ENCODE measurements at places on chromosomes 3 and 15.

DNA sequence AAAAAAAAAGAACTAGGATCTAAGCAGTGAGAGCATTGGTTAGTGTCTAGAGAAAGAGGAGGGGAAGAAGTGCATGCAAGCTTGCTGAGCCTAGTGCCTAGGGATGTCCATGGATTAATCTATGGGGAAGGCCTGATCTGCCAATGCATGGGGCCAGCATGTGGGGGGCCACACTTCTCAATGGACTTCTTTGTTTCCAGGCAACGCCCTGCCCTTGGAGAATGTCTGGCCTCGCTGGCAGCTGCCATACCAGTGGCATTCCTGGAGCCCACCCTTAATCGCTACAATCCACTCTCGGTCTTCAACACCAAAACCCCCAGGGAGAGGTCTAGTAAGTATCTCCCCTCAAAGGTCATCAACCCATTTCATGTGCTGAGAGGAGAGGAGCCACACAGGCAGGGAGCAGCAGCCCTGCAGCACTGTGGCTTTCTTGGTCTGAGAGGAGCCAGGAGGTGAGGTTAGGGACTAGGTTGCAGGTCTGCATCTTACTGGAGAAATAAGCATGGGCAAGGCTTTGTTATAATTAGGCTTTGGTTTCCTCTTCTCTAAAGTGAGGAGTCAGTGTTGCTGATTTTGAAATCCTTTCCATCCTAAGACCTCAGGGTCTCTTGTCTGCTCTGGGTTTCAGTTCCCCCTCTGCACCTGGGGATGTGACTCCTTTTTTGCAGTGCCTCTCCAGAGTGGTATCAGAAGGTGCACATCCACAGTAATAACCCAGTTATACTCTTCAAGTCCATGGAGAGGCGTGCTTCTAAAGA, 188.1 kb upstream of the CHRM5 start:
- no peak for DNase-seq

DNA sequence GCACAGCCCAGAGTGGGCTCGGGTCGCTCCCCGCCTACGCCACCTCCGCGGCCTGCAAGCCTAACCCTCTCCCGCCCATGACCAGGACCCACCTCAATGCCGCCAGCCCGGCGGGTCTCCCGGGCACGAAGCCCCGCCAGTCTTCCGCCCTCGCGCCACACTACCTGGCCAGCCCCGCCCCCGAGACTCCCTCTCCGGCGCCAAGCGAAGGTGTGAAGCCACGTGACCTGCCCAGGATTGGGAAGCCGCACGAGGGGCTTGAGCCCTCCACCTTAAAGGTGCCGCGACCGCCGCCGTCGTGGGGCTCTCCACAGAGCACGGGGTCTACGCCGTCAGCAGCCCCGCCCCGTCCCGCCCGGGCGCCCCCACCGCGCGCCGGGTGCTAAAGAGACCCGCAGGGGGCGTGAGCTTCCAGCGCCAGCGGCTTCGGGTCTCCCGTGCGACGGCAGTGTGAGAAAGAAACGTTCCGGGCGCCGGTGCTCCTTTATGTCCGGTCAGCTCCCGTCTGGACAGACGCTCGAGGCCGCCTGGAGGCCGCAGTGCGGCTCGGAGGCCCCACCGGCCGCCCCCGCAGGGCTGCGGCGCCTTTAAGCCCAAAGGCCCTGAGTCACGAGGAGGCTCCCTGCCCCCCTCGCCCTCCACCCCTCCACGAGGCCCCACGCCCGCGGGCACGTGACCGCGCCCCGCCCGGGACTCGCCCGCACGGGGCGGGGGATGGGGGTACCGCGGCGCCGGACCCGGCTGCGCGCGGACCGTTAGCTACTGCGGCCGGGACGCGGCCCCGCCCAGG, at the start of gene CPEB1:
CPEB1 (minus strand) TSS at position 319 of the 790 bp plus-strand sequence. CDS start 18,904 bp downstream, outside the sequence.
- peak; percentile 39 for DNase-seq

DNA sequence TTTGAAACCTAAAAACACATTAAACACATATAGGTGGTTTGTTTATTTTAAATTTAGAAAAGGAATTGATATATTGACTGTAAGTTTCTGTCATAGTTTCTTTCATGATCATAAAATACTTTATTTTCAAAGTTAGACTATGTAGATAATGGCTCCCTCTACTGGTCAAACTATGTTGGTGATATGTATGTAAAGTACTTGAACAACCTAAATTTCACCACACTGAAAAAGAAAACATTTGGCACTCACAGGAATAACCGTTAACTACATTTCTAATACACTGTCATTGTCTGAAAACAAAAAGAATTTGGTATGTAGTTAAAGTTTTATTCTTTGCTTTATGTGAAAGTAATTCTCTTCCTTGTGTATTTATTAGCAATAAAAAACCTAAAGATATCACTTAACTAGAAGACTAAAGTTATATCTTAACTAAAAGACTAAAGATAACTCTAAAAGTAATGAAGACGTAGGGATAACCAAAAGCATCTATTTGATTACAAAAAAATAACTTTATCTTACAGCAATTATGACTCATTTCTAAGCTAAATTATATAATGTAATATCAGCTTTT, 427.5 kb downstream of the VGLL3 start:
- no peak for DNase-seq

GRCh38 chr3:62415312-62415801, 42.0 kb upstream of the FEZF2 start:
- DNase-seq: no peak

- no peak for DNase-seq
Measured at GRCh38 chr15:66685638-66686150, 16.3 kb upstream of the SMAD6 start.

GRCh38 chr3:160780245-160780644, 24.2 kb downstream of the PPM1L start:
- no peak for DNase-seq

GRCh38 chr3:97815149-97815917, 6.5 kb upstream of the CRYBG3 start:
- peak; percentile 18 for DNase-seq

DNA sequence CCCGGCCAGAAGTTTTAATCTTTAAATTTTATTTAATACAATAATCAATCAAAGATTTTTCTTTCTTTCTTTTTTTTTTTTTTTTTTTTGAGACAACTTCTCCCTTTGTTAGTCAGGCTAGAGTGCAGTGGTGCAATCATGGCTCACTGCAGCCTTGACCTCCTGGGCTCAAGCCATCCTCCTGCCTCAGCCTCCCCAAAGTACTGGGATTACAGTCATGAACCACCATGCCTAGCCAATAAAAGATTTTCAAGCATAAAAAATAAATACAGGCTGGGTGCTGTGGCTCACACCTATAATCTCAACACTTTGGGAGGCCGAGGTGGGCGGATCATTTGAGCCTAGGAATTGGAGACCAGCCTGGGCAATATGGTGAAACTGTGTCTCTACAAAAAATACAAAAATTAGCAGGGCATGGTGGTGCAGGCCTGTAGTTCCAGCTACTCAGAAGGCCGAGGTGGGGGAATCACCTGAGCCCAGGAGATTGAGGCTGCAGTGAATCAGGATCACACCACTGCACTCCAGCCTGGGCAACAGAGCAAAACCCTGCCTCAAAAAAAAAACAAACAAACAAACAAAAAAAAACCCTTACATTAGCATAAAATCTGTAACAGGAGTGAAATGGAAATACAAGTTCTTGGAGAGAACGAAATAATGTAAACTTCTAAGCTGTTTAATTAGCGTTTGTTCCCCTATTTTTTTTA, 29.1 kb upstream of the SRP14 start:
- DNase-seq: no peak

GRCh38 chr3:192642651-192643050, 84.7 kb downstream of the FGF12 start:
- DNase-seq: no peak

DNA sequence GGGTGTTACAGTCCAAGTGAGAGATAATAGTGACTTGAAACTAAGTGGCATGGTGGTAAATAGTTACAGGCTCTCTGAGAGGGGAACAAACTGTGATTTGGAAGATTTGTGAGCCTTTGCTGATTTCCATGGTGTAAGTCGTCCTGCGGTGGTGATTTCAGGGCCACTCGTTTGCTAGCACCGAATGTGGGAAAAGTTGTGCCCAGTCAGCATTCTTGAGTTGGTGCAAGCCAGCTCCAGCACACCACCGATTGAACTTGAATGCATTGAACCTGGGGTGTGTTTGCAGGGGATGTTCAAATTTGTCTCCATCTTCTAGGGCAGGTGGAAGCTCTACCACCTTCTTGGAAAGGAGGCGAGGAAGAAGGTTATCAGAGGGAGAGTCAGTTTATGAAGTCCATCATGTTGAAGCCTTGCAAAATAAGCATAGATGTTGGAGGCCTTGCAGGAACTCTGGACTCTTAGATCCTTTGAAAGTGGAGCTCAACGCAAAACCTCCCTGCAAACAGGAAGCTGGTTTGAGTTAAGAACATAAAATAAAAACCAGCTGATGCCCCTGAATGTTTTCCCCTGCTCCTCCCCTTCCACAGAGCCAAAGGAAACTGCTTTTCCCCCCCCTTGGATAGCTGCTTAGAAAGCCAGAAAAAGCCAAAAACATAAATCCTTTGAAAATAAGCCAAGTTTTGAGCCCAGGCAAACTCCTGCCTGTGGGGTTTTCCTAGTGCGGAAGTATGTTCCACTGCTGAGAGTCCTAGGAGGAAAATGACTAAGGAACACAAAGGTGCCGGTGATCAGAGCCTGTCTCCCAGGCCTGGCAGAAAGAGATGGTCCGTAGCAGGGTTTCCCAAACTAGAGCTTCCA, 21.9 kb downstream of the MAPKBP1 start:
- DNase-seq: no peak

Data from activated CD4-positive, alpha-beta T cell treated with anti-CD3 and anti-CD28 coated beads, Interleukin-2, amount 50 U/mL, for 4 hours (primary cell).